RPMI7951 (cell line): ENCODE measurements at places on chromosomes 7 and 10. TPM values are rescaled to one million over a fixed set of nuclear protein-coding genes. Genes with fewer than 3 reads are reported as not detected.

- DNase-seq = no peak
Observed at GRCh38 chr7:118029826-118030422, 154.0 kb upstream of the LSM8 start.

- peak; percentile 89 for DNase-seq
Observed at GRCh38 chr10:17238445-17239291, 10.6 kb downstream of the VIM start.

GRCh38 chr10:9634466-9634865 is 1383.2 kb upstream of the CELF2 start:
- DNase-seq = no peak

DNA sequence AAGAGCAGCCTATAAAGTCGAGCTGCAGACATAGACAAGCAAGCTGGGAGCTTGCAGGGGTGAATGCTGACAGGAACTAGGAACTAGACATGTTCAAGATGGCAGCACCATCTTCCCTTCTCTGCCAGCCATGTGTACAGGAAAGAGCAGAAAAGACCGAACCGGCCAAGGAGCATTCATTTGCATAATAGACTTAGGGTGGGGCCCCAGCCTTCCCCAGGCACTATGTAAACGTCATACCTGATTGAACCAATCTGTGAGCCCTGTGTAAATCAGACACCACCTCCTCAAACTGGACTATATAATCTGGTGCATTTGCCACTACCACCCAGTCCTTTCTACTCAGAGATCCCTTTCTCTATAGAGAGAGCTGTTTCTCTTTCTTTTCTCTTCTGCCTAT is 106.9 kb upstream of the FAM3C start:
- no peak for DNase-seq

Gene CYP3A5
- total RNA-seq = 0.24 and 0.49 TPM in 2 replicates

DNA sequence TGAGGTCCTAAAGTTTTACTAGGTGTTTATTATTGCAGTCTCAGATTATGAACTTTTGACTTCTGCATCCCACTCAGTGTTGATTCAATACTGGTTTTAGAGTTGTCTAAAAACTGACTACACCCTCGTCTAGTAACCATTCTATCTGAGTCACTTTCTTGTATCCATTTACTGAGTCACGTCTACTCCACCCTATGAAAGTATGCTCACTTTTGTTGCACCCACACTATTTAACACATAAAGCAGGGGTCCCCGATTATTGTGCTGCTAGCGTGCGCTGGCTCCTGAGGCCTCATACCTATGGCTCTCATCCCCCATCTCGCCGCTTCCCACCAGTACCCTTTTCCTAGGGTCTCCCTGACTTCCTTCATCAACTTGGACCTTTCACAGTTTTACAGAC is 2.0 kb downstream of the SAMD9 start:
- peak; percentile 62 for DNase-seq

Gene GIMAP2
- total RNA-seq = 9.1 and 11.5 TPM in 2 replicates

- DNase-seq = no peak
Observed at GRCh38 chr10:102646610-102647442, 2.5 kb downstream of the TRIM8 start.
